ENCODE measurements at places on chromosomes 11 and 22.

GRCh38 chr11:19673924-19674729 lies 38.5 kb upstream of the NAV2 start:
- DNase-seq = no peak

DNA sequence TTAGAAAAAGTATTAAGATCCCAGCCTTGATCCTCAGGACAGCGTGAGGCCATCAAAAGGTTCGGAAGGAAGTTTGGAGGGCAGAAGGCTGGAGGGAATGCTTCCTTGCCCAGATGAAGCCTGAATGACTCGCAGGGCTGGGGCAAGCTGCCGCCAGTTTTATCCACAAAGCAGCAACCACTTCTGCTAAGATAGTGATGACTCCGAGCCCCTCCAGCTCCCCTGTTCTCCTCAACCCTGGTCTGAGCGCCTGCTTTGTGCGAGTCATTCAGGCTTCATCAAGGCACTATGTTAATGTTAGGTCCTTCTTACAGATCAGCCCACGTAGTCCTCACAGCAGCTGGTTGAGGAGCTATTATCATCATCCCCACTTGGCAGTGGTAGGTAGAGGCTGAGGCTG lies 158.8 kb downstream of the COMMD9 start:
- DNase-seq = no peak

- no peak for DNase-seq
Measured at GRCh38 chr11:2442589-2442988, 1.7 kb downstream of the TRPM5 start.

- DNase-seq = no peak
Measured at GRCh38 chr11:34064291-34064690, 12.8 kb downstream of the CAPRIN1 start.

DNA sequence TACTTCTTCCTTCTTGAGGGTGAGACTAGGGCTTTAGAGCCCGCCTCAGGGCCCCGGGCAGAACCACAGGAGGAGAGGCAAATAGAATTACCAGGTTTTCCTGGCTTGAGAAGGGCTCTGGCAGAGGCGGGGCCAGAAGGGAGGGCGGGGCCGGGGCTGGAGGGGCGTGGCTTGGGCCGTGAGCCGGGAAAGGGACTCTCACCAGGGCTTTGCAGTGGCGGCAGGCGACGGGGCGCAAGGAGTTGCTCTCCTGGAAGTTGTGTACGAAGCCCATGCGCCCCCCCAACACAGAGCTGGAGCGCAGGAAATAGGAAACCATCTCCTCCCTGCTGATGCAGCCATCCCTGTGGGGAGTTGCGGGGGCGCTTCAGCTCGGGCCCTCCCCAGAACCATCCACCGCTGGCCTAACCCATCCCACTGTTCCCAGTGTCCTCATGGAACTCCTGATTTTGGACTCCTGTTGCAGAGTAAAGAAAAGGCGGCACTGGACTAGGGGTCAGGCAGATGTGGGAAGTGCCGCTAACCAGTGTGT lies 6.9 kb upstream of the NRXN2 start:
- DNase-seq = peak; percentile 17

- DNase-seq = no peak
Measured at GRCh38 chr11:76849376-76849775, 11.3 kb upstream of the ACER3 start.

DNA sequence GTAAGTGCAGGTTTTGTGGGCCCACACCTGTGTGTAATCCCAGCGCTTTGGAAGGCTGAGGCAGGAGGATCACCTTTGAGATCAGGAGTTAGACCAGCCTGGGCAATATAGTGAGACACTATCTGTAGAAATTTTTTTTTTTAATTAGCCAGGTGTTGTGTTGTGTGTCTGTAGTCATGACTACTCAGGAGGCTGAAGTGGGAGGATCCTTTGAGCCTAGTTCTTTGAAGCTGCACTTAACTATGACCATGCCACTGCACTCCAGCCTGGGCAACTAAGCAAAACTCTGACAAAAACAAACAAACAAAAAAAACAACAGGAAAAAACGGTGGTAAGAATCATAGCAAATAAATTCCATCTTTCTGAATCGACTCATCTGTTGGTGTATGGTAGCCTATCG lies 268.6 kb upstream of the PDGFD start:
- DNase-seq = no peak

GRCh38 chr11:16392616-16393015 lies 36.3 kb upstream of the SOX6 start:
- DNase-seq = no peak

DNA sequence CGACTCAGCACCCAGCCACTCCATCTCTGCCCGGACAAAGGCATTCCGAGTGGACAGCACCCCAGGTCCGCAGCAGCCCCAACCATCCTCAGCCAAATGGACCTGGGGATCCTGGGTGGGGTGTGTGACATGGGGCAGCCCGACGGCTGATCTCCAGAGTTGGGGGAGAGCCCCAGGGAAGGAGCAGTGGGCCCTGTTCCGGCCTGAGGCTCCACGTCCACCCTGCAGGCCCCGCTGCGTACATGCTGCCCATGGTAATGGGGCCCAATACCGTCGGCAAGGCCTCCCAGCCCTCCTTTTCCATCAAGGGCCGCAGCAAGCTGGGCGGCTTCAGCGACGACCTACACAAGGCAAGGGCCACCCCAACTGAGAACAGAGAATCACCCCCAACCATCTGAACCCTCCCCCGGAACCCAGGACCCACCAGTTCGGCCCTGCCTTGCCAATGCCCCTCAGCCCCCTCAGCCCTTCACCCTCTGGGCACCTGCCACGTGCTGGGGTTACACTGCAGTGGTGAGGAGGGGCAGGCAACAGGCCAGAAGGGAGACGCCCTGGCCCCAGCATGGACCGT lies 5.4 kb downstream of the SCGB1C1 start:
- no peak for DNase-seq

DNA sequence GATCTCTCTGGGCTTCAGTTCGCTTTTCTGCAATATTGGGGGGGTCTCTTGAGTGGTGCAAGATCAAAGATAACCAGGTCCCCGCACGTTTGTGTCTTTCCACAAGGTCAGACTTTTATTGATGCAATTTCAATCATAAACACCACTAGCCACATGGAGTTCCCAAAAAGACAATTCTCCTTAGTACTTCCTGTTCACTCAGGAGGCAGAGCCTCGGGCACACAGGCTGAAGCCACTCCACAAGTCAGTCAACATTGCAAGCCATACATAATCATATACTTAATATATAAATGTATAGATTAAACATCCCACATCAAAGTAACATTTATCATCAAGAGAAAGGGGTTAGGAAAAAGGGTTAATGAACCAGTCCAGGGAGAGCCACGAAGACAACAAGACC lies 12.0 kb downstream of the ST14 start:
- no peak for DNase-seq

DNA sequence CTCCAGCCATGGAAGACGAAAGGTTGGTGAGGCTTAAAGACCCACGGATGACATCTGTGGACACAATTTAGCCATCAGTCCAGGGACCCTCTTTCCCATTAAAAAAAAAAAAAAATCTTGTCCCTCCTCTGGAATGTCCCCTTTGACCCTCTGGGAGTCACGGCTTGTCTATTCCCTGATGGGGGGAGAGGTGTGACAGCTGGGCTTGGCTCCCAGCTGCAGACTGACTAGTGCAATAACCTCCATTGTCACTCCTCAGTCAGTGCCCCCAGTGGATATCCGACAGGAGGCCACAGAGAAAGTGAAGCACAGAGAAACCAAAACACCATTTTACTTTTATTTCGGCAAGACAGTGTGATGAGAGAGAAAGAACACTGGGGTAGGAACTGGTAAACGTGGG lies 2.7 kb upstream of the VSIG2 start:
- DNase-seq = no peak

GRCh38 chr11:12120031-12121008 lies 9.9 kb downstream of the MICAL2 start:
- no peak for DNase-seq

DNA sequence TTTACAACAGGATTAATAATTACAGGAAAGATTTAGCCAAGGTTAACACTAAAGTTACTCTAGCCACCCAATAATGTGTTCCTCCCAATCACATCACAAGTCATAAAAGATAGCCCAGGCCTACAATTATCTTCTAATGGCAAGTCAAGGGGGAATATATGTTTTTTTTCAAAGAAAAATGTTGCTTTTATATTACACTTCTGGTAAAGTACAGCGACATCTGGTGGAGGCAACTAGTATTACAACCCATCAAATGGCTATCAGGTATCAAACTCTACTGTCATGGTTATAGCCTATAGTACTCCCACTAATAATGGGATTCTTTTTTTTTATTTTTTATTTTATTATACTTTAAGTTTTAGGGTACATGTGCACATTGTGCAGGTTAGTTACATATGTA lies 71.8 kb downstream of the XRRA1 start:
- no peak for DNase-seq

DNA sequence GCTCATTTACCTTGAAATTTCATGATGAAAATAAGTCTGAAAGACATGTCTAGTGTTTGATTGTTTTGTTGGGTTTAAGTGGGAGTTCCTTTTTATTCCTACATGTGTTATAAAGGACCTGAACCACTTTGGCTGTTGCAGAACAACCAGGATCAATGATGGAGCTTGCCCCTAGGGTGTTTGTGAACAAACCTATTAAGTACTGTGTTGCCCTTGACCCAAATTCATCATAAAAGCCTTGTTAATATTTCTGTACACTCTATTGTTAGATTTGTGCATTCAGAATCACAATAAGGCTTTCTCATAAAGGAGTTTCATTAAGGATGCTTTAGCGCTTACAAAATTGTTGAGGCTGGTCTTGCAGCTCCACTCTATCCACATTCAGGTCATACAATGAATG lies 452.6 kb downstream of the NELL1 start:
- no peak for DNase-seq

DNA sequence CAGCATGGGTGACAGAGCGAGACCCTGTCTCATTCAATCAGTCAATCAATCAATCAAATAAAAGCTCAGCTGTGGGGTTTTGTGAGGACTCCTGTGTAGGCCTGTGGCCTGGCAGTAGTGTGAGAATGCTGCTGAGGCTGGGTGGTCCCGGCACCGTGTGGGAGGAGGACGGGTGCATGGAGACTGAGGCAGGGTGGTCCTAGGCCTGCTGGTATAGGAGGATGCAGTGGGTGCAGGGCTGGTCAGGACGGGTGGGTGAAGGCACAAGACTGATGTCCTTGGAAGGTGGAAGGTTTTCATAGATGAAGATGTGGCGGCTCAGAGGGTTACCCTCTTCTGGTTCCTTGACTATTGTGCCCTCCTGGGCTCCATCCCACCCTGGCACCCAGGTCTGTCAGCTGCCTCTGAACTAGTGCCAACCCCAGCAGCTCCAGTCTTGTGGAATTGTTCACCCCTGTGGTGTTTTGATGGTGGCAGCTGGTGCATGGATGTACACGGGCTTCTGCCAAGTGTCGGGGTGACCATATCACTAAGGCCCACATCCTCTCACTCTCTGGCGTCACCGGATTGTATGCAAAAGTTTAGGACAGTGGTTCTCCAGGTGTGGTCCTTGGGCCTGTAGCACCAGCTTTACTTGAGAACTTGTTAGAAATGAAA lies 23.7 kb downstream of the TANGO2 start:
- no peak for DNase-seq

DNA sequence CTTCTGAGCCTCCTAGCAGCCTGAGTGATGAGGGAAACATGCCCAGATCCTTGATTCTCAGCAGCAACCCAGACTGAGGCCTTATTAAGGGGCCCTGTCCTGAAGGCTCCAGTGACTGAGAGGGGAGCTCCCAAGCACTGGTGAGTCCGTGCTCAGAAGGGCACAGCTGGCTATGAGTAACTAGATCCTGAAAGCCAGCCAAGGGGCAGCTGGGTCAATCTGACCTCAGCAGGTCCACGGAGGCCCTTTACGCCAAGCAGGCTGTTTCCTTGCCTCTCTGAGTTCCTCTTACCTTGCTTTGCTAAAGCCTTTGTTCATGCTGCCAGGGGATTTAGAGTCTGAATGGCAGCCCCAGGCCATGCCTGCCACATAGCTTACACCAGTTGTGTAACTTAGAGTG lies 19.3 kb upstream of the MIEF1 start:
- DNase-seq = no peak

GRCh38 chr11:68282141-68282860 lies 10.5 kb upstream of the C11orf24 start:
- DNase-seq = no peak

GRCh38 chr22:20807315-20807752 lies 33.4 kb downstream of the SERPIND1 start:
- no peak for DNase-seq
